A375 (cell line): ENCODE measurements at places on chromosomes 5 and 9. TPM values are rescaled to one million over a fixed set of nuclear protein-coding genes. Genes with fewer than 3 reads are reported as not detected.

CCDC192 gene
- total RNA-seq, result 0.27 TPM in 1 of 2 replicates, not detected in the other

CREB3 gene
- 37.5 and 41.9 TPM in 2 replicates for total RNA-seq

HAVCR2 gene
- 1.2 TPM in 1 of 2 replicates, not detected in the other for total RNA-seq

EFNA5 gene
- 4.1 and 4.3 TPM in 2 replicates for total RNA-seq

WDR38 gene
- not detected in 2 replicates for total RNA-seq

PROP1 gene
- total RNA-seq, result not detected in 2 replicates

GNA14 gene
- total RNA-seq, result not detected in 2 replicates

MOB3B gene
- 0.08 TPM in 1 of 2 replicates, not detected in the other for total RNA-seq

ETF1 gene
- 162 and 168 TPM in 2 replicates for total RNA-seq

DMRTA1 gene
- 11.7 and 12.2 TPM in 2 replicates for total RNA-seq

C5orf52 gene
- not detected in 2 replicates for total RNA-seq

OGN gene
- not detected in 2 replicates for total RNA-seq

TMEM252 gene
- total RNA-seq, result not detected in 2 replicates
